ENCODE measurements at places on chromosomes 12 and 14.

- DNase-seq: no peak
Measured at GRCh38 chr12:93777254-93777653, 100.1 kb downstream of the CRADD start.

GRCh38 chr12:132881818-132882217 is 5.6 kb downstream of the CHFR start:
- DNase-seq: no peak

DNA sequence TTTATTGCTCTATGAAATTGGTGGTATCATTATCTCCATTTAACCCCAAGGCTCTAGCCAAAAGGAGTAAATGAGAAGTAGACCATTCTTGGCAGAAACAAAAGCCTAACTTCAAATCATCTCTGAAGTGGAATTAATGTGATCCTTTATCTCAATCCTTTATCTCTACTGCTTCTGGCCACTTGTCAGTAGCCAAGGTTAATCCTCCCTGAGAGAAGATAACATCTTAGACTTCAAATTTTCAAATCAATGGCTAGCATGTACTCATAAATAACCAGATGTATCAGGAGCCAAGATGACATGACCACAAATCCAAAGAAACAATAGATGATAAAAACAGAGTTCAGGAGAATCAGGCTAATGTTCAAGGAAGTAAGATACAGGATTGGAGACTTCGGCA is 123.1 kb upstream of the RASSF8 start:
- DNase-seq: no peak

- no peak for DNase-seq
Measured at GRCh38 chr12:106945261-106945851, 10.4 kb upstream of the TMEM263 start.

DNA sequence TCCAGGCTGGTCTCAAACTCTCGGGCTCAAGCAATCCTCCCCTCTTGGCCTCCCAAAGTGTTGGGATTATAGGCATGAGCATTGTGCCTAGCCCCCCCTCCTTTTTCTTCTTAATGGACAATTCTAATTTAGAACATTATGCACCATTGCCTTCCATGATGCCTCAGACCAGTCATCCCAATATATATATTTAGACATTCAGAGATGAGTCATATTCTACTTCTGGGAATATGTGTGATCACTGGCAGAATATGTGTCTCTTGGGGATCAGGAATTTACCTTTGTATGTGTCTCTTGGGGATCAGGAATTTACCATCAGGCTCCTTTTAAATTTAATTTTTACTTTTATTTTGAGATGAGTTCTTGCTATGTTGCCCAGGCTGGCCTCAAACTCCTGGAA is 7.5 kb upstream of the CCDC177 start:
- DNase-seq: no peak

GRCh38 chr12:110312581-110313360 is 31.7 kb downstream of the ATP2A2 start:
- no peak for DNase-seq

- no peak for DNase-seq
Measured at GRCh38 chr14:68807148-68807600, 14.3 kb upstream of the ZFP36L1 start.

DNA sequence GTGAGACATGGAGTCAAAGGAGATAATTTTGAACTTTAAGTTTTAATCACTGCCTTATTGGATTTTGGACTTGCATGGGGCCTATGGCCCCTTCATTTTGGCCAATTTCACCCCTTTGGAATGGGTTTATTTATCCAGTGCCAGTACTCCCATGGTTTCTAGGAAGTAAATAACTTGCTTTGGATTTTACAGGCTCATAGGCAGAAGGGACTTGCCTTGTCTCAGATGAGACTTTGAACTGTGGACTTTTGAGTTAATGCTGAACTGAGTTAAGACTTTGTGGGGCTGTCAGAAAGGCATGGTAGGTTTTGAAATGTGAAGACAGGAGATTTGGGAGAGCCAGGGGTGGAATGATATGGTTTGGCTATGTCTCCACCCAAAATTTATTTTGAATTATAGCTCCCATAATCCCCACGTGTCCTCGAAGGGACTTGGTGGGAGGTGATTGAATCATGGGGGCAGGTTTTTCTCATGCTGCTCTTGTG is 448.1 kb downstream of the NAV3 start:
- no peak for DNase-seq

GRCh38 chr14:95300002-95300696 is 19.6 kb downstream of the CLMN start:
- DNase-seq: no peak

GRCh38 chr12:114851981-114852380 is 168.0 kb upstream of the TBX3 start:
- no peak for DNase-seq

DNA sequence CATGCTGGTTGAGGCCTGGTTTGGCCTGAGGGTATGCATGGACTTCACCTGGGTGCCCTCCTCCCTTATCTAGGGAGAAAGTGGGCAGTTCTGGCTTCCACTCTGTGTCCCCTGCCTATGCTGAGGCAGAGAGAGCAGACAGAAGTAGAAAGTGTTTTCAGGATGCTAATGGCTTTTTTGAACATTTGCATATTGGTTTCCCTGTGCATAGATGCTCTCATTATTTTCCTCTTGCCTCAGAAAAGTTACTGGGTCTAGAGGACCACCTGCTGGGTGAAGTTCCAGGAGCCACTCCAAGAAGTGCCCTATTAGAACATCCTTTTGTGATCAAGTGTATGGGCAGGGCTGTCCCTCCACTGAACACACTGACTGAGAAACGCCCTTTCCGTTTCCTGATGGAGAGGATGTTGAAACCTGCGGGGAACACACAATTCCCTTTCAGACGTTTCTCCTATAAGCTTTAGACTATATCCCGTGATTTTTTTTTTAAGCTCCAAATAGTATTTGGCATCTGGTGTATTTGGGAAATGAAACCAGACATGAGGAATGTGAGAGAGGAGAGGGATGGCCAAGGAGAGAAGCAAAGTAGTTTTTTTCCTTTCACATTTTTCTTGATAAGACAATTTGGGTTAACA is 66.6 kb downstream of the DAAM1 start:
- DNase-seq: no peak

DNA sequence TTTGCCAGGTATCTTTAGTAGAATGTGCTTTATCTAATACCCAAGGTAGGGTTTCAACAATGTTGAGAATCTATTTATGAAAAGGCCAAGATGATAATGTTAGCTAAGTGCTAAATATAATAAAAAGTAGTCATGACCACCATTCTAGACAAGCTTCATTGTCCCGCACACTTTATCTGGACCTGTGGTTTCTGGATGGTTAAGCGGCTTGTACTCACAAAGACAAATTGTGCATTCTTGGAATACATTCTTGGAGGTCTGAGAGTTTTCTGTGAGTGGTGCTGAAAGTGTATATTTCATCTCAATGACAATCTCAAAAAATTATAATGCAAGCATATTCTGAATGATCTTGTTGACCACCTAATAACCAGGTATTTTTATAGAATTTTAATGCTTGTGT is 646.9 kb downstream of the DIO2 start:
- DNase-seq: no peak

GRCh38 chr14:91005716-91006115 is 54.7 kb downstream of the RPS6KA5 start:
- no peak for DNase-seq

- DNase-seq: no peak
Measured at GRCh38 chr12:95096852-95097251, 23.4 kb upstream of the NR2C1 start.

DNA sequence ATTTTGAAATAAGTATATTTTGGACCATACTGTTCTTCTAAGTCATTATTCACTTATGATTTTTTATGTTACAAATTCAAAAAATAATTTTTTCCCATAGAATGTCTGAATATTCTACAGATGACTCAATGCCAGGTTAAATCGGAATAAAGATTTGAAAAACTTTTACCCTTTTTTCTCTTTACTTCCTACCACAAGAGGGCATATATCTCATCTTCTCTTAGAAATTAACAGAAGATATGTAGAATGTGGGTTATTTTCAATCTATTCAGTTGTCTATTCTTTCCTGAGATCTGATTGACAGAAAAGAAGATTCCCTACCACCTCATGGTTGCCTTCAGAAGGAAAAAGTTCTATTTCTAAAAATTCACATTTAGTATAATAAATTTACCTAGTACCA is 53.0 kb upstream of the KITLG start:
- no peak for DNase-seq

DNA sequence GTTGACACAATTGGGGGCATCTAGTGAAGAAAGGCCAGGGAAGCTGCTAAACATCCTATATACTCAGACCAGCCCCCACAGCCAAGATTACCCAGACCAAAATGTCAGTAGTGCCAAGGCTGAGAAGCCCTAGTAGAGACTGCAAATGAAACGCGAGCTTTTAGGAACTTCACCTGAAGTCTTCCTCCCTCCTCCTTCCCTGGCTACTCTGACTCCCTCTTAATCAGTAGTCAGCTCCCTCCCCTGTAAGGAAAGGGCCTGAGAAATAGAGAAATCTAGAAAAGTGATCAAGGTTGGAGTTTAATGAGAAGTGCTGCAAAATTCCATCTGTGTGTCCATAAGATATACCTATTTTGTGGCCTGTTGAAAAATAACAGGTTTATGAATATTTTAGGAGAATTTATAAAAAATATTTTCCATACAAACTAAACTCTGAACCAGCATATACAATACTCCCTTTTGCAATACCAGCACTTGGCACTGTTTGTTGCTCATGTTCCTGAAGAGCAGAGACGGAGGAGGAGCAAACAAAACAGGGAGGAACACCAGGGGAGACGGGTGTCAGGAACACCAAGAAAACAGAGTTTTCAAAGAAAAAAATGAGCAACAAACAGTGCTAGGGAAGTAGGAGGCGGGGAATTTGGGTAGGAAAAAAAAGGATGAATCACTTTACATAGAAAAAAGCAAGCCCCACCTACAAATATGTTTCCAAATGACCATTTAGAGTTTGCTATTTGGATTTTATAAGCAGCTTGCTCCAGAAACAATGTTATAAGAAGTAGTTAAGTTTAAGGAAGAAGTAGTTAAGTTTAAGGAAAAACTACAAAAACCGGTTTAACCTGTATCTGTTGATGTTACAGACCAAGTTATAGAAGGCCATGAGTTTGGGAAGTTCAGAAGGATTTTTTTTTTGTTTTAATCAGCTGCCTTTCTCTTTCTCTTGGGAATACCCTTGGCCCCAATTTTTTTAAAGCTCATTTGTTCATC is 282.1 kb upstream of the GRIP1 start:
- DNase-seq: no peak

GRCh38 chr12:14367040-14367661 is 1.7 kb downstream of the ATF7IP start:
- no peak for DNase-seq

DNA sequence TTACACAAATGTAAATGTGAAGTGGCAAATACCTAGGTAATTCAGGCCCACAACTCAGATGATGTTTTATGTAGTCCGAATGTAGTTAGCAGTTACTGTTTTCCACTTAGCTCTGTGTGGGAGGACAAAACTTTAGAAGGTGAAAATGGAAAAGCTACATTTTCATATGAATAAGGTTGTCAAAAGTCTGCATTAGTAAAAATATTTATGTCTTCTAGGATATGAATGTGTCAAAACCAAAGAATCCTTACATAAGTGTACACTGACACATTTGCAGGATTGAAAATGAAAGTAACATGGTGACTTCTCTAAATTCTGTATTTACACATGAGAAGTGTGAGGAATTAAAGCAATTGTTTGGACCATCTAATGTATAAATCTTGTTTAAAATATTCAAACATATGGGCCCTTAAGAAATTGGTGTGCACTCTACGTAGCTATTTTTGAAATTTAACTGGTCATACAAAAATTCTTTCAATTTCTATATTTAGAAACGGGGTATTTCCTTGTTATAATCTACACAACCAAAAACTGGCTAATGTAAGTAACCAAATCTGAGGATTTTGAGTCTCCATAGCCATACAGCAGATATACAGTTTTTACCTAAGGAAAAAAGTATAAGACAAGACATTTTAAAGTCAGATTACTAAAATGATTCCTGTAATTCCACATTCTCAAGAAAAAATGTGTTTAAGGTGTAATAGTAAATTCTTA is 5.4 kb downstream of the CDKN1B start:
- DNase-seq: no peak

DNA sequence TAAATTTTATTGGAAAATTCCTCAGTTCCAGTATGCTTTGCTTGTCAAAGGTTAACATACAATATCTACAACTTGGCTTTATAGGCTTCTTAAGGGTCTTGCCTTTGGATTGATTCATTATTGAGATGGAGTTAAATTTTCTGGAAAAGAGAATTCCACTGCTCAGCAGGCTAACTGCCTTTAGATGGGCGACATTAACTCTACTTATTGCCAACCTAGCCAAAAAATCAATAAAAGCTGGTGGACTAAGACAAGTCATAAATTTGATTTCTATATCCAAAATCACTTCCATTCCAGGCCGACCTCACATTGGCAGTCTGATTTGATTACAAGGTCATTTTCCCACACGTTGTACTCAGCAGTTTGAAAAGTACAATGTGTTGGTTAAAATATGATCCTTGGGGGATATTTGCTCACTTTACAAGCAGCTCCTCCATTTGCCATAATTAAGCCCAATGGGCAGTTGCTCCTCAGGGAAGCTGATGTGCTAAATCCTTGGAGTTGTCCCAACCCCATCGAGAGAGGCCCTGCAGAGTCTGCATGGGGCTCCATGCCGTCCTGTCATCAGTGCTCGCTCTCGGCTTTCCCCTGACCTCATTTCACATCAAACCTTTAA is 36.1 kb upstream of the CRY1 start:
- no peak for DNase-seq

GRCh38 chr12:6386491-6386890 is 2.5 kb downstream of the LTBR start:
- DNase-seq: no peak

- no peak for DNase-seq
Measured at GRCh38 chr14:75493592-75494087, 28.6 kb upstream of the BATF start.

GRCh38 chr12:2355604-2356003 is 302.8 kb downstream of the CACNA1C start:
- no peak for DNase-seq

- DNase-seq: no peak
Measured at GRCh38 chr12:114852976-114853529, 169.1 kb upstream of the TBX3 start.

GRCh38 chr12:25573346-25573745 is 20.3 kb upstream of the LMNTD1 start:
- no peak for DNase-seq

GRCh38 chr14:100652744-100653143 is 65.5 kb upstream of the BEGAIN start:
- DNase-seq: no peak

GRCh38 chr12:120668868-120669840 is 17.8 kb upstream of the MLEC start:
- DNase-seq: no peak

GRCh38 chr12:94621662-94622359 is 28.5 kb downstream of the TMCC3 start:
- DNase-seq: no peak

- DNase-seq: no peak
Measured at GRCh38 chr12:13472690-13473089, 276.2 kb downstream of the EMP1 start.

DNA sequence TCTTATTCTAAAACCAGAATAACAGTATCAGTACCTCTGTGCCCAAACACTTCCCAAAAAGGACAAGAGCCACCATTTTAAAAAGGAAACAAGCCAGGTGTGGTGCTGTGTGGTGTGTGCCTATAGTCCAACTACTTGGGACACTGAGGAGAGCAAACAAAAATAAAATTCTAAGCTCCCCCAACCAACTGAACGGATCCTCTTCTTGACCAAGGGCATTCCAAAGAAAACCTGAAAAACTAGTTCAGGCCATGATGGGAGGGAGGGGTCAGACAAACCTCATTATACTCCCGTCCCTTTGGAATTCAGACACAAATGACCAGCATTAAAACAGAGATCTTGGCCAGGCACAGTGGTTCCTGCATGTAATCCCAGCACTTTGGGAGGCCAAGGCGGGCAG is 20.5 kb downstream of the SLC11A2 start:
- DNase-seq: no peak

- DNase-seq: no peak
Measured at GRCh38 chr12:57224973-57225679, 4.4 kb upstream of the SHMT2 start.

Measured in stimulated activated CD8-positive, alpha-beta memory T cell treated with anti-CD3 and anti-CD28 coated beads, Interleukin-2, amount 100 ng/mL, for 48 hours (primary cell).